Myometrial cell (primary cell): ENCODE measurements at places on chromosomes 3 and 15. TPM values are rescaled to one million over a fixed set of nuclear protein-coding genes. Genes with fewer than 3 reads are reported as not detected.

Gene UROC1
- not detected in 2 replicates for total RNA-seq

Gene BCHE
- total RNA-seq, result 2.9 and 5.8 TPM in 2 replicates

Gene GABPB1
- 28.8 and 33.5 TPM in 2 replicates for total RNA-seq

Gene CYP11A1
- 0.53 and 3.2 TPM in 2 replicates for total RNA-seq

Gene FRMD5
- total RNA-seq, result 1.7 and 1.8 TPM in 2 replicates

Gene P2RY1
- under 0.01 and 0.18 TPM in 2 replicates for total RNA-seq

Gene MCTP2
- 0.18 and 0.58 TPM in 2 replicates for total RNA-seq

Gene CYP1A2
- total RNA-seq, result not detected in 2 replicates

Gene STAC
- 0.18 and 1.2 TPM in 2 replicates for total RNA-seq

Gene SENP5
- total RNA-seq, result 14.1 and 24.6 TPM in 2 replicates

Gene CLEC3B
- 2.3 and 7.2 TPM in 2 replicates for total RNA-seq

Gene NUP210
- 0.86 TPM in 1 of 2 replicates, not detected in the other for total RNA-seq

Gene TNNC1
- not detected in 2 replicates for total RNA-seq

Gene PLCB2
- total RNA-seq, result under 0.01 TPM in 1 of 2 replicates, not detected in the other

Gene GP9
- total RNA-seq, result not detected in 2 replicates

Gene CYP8B1
- not detected in 2 replicates for total RNA-seq

Gene JMJD7
- 7.8 and 20.9 TPM in 2 replicates for total RNA-seq

Gene CCDC54
- not detected in 2 replicates for total RNA-seq

Gene CHL1
- total RNA-seq, result not detected in 2 replicates

Gene DUOXA1
- not detected in 2 replicates for total RNA-seq

Gene TPRG1
- 2.3 TPM in 1 of 2 replicates, not detected in the other for total RNA-seq

Gene ZNF860
- total RNA-seq, result 0.29 and 0.53 TPM in 2 replicates

Gene LRRIQ4
- total RNA-seq, result not detected in 2 replicates

Gene IGSF10
- total RNA-seq, result 0.29 and 0.71 TPM in 2 replicates

Gene ATP13A5
- not detected in 2 replicates for total RNA-seq

Gene FANCD2OS
- not detected in 2 replicates for total RNA-seq

Gene TM4SF18
- total RNA-seq, result not detected in 2 replicates

Gene TUBGCP4
- 6.1 and 10.3 TPM in 2 replicates for total RNA-seq

Gene TMC3
- total RNA-seq, result not detected in 2 replicates

Gene SERPINI2
- not detected in 2 replicates for total RNA-seq

Gene ATP8B4
- total RNA-seq, result 2.6 and 4.4 TPM in 2 replicates

Gene ISLR2
- total RNA-seq, result 0.18 TPM in 1 of 2 replicates, not detected in the other

Gene AGBL1
- total RNA-seq, result not detected in 2 replicates

Gene TF
- total RNA-seq, result not detected in 2 replicates

Gene SLC6A11
- not detected in 2 replicates for total RNA-seq

Gene ISG20
- 1.1 and 14.4 TPM in 2 replicates for total RNA-seq

Gene PRTG
- 0.58 and 2.5 TPM in 2 replicates for total RNA-seq

Gene GOLGA8J
- not detected in 2 replicates for total RNA-seq

Gene PLEKHO2
- total RNA-seq, result 30.8 and 31.9 TPM in 2 replicates

Gene PLCH1
- not detected in 2 replicates for total RNA-seq

Gene IL12A
- 1.2 and 1.7 TPM in 2 replicates for total RNA-seq

Gene GOLGA8O
- 0.18 TPM in 1 of 2 replicates, not detected in the other for total RNA-seq

Gene ZNF80
- not detected in 2 replicates for total RNA-seq

Gene SPESP1
- 0.53 and 0.58 TPM in 2 replicates for total RNA-seq
